ENCODE measurements at places on chromosomes 3 and 15.
A peak's percentile ranks its signal among the peaks of the same experiment; 100 is the strongest.

DNA sequence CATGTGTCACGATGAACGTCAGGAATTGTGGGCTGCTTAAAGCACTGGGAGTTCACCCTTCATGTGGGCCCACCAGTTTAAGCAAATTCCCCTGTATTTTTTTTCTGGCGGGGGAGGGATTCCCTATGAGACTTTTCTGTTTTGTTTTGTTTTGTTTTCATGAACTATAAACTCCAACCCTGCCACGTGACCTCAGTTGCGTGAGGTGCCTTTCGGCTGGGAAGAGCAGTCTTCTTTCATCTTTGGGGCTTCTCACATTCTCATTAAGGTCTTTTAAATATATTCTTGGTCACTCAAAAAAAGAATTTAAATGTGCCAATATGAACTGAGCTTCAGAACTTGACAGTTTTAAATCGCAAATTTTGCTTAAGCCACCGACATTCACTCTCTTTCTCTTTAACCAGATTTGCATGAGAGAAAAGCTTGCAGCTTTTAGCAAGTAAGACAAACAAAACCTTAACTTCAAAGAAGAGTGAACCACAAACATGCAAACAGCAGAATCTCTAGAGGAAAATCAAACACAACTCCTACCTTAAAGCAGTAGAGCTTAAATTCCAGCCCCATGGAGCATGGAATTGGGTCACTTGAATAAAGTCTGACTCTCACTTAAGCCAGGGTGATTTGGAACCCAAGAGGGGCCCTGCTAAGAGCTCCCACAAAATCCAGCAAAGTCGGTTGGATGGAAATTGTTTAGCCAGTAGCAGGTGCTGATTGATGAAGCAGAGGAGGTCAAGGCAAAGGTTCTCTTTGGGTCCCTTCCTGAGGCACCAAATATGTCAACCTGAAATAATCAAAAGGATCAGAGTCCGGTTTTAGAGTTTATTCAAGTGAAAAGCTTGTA is 699.8 kb upstream of the GBE1 start:
- no peak for DNase-seq

GRCh38 chr3:140455521-140456214 is 222.2 kb upstream of the TRIM42 start:
- no peak for DNase-seq

DNA sequence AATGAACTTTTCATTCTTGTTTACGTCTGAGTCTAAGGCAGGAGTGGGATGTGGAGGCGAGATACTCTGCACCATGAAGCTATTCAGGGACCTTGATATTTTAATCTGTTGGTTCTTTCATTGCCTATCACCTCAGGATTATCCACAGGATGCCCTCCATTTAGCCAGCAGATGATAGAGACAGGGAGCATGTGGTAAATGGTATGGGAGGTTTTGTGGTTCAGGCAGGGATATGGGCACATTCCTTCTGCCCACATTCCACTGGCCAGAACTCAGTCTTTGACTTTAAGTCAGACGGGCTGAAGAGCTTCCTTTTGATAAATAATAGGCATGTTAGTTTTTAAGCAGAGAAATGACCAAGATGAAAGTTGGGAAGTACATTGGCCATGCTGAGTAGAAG is 548.0 kb upstream of the CCDC54 start:
- DNase-seq: no peak

DNA sequence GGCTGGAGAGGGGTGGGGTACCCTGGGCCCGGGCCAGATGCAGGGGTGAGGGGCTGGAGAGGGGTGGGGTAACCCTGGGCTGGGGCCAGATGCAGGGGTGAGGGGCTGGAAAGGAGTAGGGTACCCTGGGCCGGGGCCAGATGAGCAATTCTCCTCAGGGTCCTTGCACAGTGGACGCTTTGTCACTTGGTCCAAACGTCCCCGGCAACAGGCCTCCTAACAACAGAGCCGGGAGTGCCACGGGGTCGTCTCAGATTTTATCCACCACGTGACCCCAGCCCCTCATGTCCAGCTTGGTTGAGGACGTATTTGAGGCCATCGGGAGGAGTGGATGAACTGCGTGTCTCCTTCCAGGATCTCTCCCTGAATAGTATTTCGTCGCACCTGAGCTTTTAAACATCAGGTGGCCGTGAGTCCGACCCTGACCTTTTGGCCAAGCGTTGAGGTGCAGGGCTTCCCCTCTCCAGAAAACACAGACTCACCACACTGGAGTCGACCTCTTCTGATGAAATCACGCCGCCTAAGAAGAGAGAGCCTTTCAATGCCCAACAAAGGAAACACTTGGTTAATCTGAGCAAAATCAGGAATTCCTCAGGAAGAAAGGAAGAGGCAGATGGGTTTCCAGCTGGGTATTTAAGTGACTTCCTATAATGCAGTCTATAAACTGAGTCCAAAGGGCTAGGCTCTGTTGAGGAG is 12.8 kb upstream of the LRRC15 start:
- no peak for DNase-seq

- DNase-seq: peak; percentile 77
Observed at GRCh38 chr3:126679318-126679751, 24.4 kb upstream of the TXNRD3 start.

DNA sequence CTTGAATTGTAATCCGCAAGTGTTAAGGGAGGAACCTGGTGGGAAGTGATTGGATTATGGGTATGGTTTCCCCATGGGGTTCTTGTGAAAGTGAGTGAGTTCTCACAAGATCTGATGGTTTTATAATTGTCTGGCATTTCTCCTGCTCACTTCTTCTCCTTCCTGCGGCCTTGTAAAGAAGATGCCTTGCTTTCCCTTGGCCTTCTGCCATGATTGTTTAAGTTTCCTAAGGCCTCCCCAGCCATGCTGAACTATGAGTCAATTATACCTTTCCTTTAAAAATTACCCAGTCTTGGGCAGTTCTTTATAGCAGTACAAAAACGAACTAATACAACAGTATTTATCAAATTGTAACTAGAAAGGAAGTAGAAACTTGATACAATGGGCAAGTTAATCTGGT is 31.9 kb downstream of the IFT57 start:
- DNase-seq: no peak

DNA sequence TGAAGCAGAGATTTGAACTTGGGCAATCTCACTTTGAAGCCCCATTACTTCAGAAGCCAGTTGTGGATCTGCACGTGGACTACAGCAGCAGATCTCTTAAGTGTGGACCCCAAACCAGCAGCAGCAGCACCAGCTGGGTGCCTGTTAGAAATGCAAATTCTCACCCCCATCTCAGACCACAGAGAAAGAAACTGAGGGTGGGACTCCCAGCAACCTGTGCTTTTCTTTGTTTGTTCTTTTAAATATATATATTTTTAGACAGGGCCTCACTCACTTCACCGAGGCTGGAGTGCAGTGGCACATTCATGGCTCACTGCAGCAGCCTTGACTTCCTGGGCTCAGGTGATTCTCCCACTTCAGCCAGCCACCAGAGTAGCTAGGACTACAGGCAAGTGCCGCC is 53.2 kb downstream of the SLTM start:
- DNase-seq: no peak

DNA sequence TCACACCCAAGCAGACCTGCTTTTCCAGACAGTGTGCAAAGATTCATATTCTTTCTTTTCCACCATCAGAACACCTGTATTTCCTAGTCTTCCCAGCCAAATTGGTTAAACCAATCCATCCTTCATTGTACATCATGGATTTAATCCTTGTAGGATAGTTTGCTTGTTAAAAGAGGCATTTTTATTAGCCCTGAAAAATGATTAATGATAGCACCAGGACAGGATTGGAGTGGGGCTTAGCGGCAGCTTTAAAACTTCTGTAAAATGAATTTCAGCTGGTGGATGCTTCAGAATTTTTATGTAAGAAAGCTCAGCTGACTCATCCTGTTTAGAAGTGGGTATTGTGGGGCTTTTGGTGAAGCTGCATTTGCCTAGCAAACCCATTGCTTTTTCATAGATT is 36.1 kb upstream of the ARHGEF26 start:
- DNase-seq: no peak
